ENCODE measurements at places on chromosomes 7 and 10.

GRCh38 chr10:49285232-49285631, 13.7 kb upstream of the C10orf71 start:
- DNase-seq: no peak

- DNase-seq: peak; percentile 57
Observed at GRCh38 chr10:15571575-15571974, 148.1 kb downstream of the ITGA8 start.

DNA sequence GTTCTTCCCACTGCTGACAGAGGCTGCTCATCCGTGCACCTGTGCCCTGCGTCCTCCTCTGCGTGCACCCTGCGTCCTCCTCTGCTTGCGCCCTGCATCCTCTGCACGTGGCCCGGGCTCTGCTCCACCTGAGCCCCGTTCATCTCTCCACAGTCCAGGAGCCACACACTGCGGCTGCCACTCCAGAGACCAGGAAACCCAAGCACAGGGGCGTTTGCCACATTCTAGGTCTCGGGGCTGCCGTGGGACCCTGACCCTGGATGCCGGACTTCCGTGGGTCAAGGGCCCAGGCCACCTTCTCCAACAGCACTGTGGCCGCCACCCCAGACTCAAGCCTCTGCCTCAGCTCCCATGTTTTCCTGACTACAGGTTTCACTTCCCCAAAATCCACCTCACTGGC, 460.4 kb downstream of the PTPRN2 start:
- DNase-seq: no peak

GRCh38 chr10:89390476-89391225, 1.8 kb upstream of the IFIT1 start:
- no peak for DNase-seq

DNA sequence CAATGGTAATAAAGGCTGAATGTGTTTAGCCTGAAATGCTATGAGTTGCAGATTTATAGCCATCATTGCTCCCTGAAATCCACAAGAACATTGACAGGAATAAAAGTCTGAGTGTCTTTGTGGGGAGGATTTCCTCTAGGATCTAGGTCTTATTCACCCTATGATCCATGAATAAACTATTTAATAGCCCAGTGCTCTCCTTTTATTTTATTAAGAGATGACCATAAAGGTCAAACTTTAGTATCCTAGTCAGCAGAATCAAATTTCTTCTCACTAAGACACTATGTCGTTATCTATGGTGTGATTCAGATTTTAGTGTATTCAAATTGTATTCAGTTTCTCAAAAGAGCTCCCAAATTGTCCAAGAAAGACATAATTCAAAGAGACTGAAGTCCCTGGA, 67.8 kb upstream of the AKR1E2 start:
- no peak for DNase-seq
